Activated T-helper 1 cell treated with anti-CD3 and anti-CD28 coated beads, Interleukin-2, amount 50 U/mL, for 16 hours (primary cell): ENCODE measurements at places on chromosomes 5 and 9.
A peak's percentile ranks its signal among the peaks of the same experiment; 100 is the strongest.

- DNase-seq, result no peak
Measured at GRCh38 chr9:77643871-77644270, 4.3 kb downstream of the GNA14 start.

GRCh38 chr5:149358294-149358651 is 427 bp downstream of the PCYOX1L start:
- DNase-seq, result peak; percentile 11

- DNase-seq, result no peak
Measured at GRCh38 chr9:125743682-125744428, 3.3 kb upstream of the PBX3 start.

DNA sequence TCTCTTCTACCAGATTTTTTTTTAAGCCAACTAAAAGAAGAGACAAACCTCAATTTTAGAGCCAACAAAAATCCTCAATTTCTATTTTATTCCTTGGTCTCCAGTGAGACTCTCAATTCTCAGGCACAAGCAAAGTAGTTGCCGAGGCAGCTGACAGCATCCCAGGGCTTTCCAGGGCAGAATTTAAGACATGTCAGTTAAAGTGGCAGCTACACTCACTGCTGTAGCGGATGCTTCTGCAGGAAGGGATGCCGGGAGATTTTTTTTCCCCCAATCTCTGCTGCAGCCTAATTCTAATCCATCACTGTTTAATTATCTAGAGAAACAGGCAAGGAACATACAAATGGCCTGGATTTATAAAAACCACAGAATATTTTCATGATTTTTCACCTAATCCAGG is 57.0 kb downstream of the TTC39B start:
- no peak for DNase-seq

GRCh38 chr9:121573717-121574485 is 74.3 kb upstream of the GGTA1 start:
- no peak for DNase-seq

DNA sequence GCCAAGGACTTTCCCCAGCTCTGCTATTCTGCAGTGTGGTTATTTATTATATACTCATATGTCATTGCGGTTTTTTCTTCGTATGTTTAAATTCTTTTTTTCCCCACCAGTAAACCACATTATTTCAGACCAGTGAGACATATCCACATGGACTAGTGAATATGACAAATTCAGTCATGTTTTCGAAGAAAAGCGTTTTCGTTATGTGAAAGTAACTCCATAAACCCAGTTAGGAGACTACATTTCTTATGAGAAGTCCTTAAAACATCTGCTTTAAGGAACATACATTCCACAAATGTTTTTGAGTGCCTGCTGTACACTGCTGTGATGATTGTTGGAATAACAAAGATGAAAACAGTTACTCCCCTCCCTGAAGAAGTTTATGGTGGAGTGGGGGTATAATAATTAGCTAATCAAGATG is 591.8 kb upstream of the CLINT1 start:
- DNase-seq, result no peak

GRCh38 chr9:24351258-24351657 is 194.4 kb downstream of the IZUMO3 start:
- no peak for DNase-seq

- no peak for DNase-seq
Measured at GRCh38 chr5:37850226-37850865, 10.5 kb upstream of the GDNF start.

DNA sequence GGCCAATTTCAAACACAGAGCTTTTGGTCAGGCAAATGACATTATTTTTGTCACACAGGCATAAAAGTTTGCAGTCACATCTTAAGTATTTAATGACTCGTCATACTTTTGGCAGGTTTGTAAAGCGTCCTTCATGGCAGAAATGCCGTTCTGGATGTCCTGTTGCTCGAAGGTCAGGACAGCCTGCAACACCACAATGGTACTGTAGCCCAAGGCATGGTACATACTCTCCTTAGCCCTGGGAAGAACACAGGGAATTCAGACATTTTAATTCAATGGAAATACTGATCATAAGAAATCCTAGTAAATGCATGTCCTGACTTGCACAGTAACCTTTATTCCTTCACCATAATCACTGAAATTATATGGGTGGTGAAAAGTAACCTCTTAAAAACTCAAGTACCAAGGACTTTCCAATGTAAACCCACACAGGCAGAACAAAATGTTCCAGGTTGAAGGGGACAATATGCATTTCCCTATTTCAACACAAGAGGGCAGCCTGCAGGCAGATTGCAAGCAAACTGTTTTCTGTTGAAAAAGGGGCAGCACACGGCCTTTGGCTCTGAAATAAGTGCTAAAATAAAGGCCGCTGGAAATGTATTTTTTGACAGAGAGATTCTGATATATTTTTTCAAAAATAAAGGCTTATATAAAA is 95.7 kb downstream of the TTC39B start:
- DNase-seq, result peak; percentile 9
